ENCODE measurements at places on chromosomes 5 and 9.

DNA sequence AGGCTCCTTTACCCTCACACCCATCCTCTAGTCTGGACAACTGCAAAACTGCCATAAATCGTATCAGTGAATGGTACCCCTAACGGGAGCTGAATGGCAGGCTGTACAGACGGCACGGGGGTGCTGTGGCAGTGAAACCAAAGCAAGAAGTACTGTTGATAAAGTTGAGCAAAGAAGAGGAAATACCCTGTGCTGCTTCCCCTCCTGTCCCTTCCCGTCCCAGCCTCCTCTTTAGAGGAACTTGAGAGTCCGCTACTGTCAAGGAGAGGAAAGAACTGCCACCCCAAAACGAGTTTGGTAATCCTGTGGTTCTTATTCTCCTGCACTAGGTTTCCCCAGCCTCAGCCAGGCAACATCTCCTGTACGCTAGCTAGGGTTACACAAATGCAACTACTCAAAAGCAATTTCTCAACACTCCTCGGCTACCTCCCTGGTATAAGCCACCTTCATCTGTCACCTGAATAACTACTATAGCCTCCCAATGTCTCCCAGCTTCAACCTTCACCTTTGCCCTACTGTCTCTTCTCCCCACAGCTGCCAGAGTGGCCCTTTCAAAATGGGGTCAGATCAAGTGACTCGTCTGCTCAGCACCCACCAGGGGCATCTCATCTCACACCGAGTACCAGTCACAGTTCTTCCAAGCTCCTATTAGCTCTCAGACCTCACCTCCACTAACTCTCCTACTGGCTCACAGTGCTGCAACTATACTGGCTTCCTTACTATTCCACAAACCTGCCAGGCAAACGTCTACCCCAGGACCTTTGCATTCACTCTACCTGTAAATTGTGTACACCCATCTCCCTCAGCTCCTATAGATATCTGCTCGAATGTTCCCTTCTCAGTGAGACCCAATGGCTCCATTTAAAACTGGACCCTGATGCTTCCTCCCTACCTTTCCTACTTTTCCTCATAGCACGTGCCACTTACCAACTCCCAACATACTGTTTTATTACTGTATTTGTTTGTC, 4.1 kb downstream of the GLRX start:
- DNase-seq: no peak

DNA sequence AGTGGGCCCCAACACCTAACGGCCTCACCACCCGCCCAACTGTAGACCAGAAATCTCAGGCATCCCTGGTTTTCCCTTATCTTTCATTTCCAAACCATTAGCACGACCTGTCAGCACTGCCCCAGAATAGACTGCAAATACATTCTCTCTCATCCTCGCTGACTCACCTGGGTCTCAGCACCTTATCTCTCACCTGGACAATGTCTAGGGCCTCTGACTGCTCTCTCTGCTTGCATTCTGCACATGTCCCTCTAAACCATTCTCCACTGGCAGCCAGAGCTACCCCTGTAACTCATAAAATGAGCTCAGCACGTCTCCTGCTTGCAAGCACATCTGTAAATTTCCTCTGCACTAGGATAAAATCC, 12.7 kb downstream of the CKMT2 start:
- DNase-seq: no peak

DNA sequence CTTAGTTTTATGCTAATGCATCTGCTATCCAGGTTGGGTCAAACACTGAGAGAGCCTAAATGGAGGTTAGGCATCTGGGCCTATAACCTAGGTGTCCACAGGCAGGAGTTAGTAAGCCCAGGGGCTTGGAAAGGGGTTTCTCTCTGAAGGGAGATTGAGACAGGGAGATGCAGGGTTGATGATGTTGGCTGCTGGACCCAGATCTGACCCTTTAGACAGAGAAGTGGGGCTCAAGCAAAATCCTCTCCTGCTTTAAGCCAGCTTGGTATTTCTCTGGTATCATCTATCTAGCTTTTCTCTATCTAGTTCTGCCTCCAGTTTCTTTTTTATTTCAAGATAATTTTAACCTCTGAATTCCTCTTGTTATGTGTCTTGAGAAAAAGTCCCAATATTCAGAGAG, 18.3 kb upstream of the ANKRD55 start:
- DNase-seq: no peak

GRCh38 chr9:101333926-101334702, 50.7 kb downstream of the BAAT start:
- no peak for DNase-seq

DNA sequence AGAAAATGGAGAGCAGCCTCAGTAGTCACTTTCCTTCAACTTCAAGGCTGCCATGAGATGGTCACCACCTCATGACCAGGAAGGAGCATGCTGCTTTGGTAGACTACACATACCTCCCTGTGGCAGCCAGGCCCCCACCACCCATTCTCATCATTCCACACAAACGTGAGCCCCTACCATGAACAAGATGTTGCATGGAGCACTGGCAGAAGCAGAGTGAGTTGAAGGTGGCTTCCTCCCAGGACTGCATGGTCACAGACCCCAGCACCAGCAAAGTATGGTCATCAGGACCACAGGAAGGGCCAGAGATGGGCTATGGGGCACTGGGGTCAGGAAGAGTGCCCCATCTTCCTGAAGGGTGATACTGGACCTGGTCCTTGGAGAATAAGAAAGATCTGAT, 65.5 kb upstream of the FOXE1 start:
- no peak for DNase-seq

GRCh38 chr9:16241231-16241630, 629.2 kb downstream of the BNC2 start:
- no peak for DNase-seq

- no peak for DNase-seq
These were observed 534 bp upstream of the SAPCD2 start for GRCh38 chr9:137070906-137071275.

DNA sequence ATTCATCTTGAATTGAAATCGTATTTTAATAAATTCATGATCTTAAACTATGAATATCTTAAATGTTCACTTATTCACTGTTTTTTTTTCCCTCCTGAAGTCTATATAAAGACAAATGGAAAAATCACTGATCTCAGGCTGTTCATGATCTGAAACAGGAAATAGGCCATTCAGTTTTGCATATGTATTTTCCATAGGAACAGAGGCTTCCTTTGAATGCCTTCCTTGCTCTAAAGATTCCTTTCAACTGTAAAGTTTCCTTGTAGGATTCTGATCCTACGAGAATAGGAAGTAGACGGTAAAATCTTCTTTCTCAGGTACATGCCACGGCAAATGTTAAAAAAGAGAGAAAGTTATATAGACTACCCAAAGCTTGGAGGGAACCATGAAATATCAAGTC, 194.4 kb upstream of the PPP1R2B start:
- DNase-seq: no peak

DNA sequence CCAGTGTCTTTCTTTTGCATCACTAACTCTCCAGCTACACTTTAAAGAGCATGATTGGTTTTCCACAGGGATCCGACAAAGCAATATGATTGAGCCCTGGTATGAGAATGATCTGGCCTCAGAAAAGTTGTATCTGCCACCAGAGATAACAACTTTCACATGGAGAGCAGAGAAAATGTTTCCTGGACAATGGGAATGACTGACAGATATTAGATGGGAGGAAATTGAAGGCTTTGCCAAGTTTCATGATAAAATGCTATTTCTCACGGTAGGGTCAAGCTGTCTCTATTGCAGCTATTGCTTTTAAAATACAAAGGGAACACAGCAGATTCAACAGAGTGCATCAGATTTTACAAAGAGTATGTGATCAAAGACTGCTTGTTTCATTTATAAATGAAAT, 56.4 kb upstream of the GLIS3 start:
- no peak for DNase-seq

- no peak for DNase-seq
These were observed 631 bp downstream of the B4GALT7 start for GRCh38 chr5:177600508-177601018.

DNA sequence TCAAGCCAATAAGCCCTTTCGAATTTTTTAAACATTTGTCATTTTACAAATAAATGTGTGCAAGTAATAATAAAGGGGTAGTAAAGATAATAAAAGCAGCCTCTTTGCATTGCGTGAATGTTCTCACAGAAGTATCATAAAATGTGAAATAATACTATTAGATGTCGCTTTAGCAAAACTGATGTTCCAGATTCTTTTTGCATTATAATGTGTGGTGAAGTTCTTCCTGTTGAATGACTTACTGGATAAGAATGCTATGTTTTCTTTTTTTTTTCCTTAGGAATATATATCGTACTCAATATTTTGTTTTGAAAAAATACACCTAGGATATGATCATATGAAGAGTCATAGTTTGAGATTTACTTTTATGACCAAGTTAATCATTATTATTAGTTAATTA, 85.2 kb upstream of the CDH12 start:
- DNase-seq: no peak

- DNase-seq: no peak
These were observed 15.7 kb downstream of the CD274 start for GRCh38 chr9:5466005-5466404.

- DNase-seq: no peak
These were observed 26.2 kb downstream of the ZNF474 start for GRCh38 chr5:122155546-122155945.

- DNase-seq: no peak
These were observed 94.8 kb downstream of the NUDT12 start for GRCh38 chr5:103467831-103468230.

- DNase-seq: no peak
These were observed 245.3 kb downstream of the NFIB start for GRCh38 chr9:14068690-14069089.

DNA sequence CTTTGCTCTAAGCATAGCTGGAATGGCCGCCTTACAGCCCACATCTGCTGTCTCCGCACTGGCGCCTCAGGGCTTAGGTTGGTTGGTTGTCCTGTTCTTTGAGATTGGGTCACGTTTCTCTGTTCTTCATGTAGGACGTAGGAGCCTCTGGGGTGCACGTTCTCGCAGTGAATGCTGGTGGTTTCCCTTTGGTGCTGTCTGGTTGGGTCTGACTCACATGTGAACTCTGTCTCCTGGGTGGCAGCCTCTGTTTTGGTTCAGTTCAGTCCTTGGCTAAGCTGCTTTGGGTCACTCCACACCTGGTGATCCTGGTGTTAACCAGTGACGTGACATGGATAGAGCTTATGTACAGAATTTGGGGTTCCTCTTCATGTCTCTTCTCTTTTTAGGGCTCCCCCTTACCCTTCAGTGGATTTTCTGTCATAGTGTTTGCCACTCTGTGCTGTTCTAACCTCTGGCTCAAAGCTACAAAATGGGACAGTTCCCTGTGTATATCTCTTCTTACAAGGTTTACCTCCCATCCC, 12.6 kb upstream of the LPCAT1 start:
- DNase-seq: no peak

- DNase-seq: no peak
These were observed 118.2 kb upstream of the PRR16 start for GRCh38 chr5:120345947-120346346.
